ENCODE measurements at places on chromosomes 3 and 15.

GRCh38 chr3:72129501-72130094 is 344.6 kb upstream of the PROK2 start:
- no peak for DNase-seq

- no peak for DNase-seq
Observed at GRCh38 chr15:40952301-40952900, 870 bp upstream of the CHAC1 start.

GRCh38 chr15:63474810-63475316 is 29.5 kb upstream of the USP3 start:
- DNase-seq, result no peak

DNA sequence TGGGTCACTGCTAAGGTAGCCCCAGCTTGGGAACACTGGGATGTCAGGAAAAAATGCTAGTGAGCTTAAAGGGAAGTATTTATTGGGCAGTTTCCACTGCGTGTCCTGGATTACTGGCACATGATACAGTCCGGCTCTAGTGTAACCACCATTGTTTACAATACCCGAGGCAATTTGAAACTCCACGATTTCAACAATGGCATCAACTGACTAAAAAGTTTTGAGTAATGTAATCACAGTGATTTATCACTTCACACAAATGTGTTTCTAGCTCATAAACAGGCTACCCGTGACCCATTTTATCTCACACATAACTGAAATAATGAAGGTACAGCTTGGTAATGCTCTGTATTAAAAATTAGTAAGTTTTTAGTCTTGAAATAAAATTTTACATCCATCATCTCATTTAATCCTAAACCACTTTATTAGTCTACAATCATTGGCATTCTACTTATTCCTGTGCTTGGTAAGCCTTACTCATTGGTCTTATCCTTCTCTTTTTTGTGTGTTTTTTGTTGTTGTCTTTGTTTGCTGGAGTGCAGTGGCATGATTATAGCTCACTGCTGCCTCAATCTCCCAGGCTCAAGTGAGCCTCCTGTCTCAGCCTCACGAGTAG is 7.6 kb downstream of the ZMAT3 start:
- DNase-seq, result no peak
